ENCODE measurements at places on chromosomes 6 and 20.
A peak's percentile ranks its signal among the peaks of the same experiment; 100 is the strongest.

- DNase-seq = no peak
These were observed 8.8 kb downstream of the CD109 start for GRCh38 chr6:73704798-73705197.

- DNase-seq = no peak
These were observed 91.4 kb upstream of the NEDD9 start for GRCh38 chr6:11323666-11324452.

DNA sequence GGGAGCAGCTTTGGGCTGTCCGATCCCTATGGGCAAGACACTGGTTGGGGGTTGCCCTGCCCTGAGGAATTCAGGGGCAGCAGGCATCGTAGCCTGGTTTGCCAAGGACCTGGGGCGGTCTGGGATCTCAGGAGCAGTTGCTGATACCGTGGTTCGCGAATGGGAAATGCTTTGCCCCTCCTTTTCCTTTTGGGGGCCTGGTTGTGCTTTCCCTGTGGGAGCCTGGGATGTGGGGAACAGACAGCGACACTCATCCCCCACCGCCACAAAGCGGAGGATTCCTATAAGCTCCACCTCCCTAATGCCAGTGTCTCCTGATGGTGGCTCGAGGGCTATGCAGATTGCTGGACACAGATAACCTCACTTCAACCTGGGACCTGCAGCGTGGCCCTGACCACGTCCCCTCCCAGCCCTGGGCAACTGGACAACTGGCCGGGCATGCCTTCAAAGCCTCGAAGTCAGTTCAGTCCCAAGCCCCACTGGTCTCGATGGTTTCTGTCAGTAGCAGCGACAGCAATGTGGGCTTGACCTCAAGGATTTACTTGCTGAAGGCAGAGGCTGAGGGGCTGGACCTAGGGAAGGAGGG, 3.3 kb downstream of the CEBPB start:
- no peak for DNase-seq

DNA sequence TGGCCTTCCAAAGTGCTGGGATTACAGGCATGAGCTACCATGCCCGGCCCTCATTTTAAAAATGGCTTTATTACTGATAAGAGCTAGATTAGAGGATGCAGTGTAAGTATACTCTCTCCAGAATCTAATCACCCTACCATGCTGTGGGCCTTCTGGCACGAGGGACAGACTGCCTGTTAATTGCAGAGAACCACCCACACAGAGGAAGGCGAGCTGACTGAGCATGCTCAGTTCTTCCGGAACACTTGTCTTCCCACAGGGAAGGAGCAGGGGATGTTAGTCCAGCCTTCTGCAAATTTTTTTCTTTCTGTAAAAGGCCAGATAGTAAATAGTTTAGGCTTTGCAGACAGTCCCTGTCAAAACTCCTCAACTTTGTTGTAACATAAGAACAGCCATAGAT, 48.9 kb downstream of the ALDH5A1 start:
- no peak for DNase-seq

- DNase-seq = peak; percentile 38
These were observed 78.5 kb downstream of the CBFA2T2 start for GRCh38 chr20:33568378-33568777.

GRCh38 chr6:42831237-42831636, 48.2 kb upstream of the RPL7L1 start:
- DNase-seq = no peak

- DNase-seq = no peak
These were observed 173.6 kb upstream of the ARG1 start for GRCh38 chr6:131399433-131399832.

DNA sequence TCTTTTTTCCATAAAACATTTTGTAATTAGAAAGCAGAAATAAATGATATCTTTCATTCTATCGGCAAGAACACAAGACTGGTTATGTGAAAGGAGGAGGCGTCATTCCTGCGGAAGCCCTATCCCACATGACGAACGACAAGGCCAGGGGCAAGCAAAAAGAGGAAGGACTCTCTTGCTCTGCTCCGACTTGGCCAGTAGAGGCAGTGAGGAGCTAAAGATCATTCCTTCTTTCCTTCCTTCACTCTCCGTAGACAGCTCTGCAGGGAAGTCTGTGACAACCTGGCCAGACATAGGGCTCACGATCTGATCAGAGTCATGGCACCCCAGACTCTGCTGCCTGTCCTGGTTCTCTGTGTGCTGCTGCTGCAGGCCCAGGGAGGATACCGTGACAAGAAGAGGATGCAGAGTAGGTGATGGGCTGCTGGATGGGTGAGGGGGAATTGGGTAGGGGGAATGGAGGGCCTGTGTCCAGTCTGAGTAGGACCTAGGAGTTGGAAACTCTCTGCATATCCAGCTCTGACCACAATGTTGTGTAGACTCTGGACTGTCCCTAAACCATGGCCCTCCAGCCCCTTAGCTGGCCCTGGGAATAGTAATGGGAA, at the start of gene WFDC10A:
Gene WFDC10A, plus strand, starts transcription at position 244 of the 605 bp plus-strand sequence. Its CDS starts 75 bp downstream, at position 319.
- DNase-seq = peak; percentile 78

GRCh38 chr6:170429450-170429849, 122.9 kb downstream of the FAM120B start:
- DNase-seq = no peak

GRCh38 chr6:31763619-31763940, 1.1 kb downstream of the SAPCD1 start:
- peak; percentile 77 for DNase-seq

DNA sequence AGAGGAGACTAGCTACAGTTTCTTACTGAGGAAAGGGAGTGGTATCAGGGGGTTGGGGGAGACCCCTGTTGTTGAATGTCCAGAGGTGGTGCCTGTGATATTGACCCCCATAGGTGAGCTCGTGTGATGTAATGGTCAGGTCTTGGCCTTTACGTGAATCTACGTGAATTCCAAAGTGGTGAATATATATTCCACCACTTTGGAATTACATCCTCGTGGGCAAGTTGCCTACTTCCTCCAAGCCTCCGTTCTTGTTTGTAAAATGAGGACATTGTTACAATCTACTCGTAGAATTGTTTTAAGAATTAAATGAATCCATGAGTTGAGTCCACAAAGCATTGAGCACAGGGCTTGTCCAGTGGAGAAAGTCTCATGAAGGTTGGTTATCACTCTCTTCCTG, 47.3 kb downstream of the TSHZ2 start:
- DNase-seq = no peak

GRCh38 chr6:169940481-169941271, 189.3 kb downstream of the ERMARD start:
- DNase-seq = no peak

DNA sequence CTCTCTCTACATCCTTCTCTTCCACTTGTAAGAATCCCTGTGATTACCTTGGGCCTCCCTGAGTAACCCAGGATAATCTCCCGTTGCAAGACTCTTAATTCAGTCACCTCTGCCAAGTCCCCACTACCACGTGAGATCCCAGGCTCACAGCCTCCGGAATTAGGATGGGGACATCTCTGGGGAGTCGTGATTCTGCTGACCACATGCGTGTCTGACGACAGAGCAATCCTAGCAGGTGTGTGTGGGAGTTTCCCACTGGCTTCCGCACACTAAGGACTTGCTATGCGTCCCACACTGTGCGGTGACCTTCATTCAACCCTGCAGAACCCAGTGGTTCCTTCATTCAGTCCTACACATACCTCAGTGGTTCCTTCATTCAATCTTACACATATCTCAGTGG, 11.9 kb downstream of the CDH4 start:
- no peak for DNase-seq
